ENCODE measurements at places on chromosomes 1 and 21.

- DNase-seq: no peak
Measured at GRCh38 chr1:76291191-76291590, 216.6 kb downstream of the ST6GALNAC3 start.

DNA sequence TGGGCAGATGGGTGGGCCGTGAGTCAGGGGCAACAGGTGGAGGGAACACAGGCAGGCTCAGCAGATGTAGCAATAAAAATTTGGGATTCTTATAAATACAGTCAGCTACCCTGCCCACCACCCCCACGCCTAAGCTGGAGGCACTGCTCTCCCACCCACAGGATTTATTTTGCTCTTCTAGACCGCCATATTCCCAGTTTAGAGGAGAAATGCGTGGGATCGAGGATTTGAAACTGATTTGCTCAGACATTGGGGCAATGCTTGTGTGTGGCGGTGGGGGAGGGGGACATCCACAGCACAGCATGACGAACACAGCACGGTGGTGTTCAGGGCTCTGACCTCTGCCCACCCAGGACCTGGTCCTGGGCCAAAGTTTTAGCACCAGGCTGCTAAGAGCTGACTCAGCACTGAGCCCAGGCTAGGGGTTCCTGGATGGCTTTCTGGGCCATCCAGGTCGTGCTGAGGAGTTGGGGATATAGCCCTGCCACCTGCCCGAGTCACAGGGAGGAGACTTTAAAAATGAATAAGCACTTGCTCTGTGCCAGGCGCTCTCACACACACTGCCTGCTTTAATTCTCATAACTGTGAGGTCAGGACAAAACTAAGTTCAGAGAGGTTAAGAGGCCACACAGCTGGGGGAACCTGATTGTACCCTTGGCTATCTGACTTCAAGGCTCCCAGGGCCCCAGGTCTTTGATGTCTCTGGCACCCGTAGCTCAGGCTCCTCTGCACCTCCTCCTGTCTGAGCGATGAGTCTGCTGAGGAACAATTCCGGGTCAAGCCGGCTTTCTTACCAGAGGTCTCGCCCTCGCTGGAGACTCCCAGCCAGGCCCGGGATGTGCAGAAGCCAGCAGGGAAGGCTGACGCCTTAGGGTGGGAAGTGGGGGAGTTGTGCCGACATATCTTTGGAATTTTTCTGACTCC is 29.4 kb upstream of the CSF1 start:
- DNase-seq: no peak

DNA sequence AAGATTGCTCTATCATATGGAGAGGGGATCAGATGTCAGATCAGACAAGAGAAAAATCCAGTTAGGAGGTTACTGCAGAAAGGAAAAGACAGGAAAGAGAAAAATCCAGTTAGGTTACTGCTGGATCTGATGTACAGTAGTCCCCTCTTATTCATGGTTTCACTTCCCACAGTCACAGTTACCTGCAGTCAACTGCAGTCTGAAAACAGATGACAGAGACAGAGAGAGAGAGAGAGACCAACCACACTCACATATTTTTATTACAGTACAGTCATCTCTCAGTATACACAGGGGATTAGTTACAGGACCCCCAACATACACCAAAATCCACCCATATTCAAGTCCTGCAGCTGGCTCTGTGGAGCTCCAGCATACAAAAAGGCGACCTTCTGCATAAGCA is 29.3 kb downstream of the NUP133 start:
- DNase-seq: no peak

- DNase-seq: no peak
Measured at GRCh38 chr1:1623631-1624442, 8.1 kb upstream of the MMP23B start.

DNA sequence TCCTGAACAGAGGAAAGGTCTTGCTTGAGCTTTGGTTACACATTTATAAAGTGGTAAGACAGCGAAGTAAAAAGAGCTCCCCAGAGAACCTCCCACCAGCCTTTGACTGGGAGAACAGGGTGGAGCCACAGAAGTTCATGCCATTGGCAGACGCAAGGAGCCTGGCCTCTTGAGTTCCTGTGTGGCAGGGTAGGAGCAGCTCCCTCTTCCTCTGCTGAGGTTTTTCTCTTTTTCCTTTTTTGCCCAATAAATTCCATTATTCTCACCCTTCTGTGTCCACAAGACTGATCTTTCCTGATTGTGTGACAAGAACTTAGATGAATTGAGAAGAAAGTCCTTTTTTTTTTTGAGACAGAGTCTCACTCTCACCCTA is 4.3 kb downstream of the THEM4 start:
- no peak for DNase-seq

DNA sequence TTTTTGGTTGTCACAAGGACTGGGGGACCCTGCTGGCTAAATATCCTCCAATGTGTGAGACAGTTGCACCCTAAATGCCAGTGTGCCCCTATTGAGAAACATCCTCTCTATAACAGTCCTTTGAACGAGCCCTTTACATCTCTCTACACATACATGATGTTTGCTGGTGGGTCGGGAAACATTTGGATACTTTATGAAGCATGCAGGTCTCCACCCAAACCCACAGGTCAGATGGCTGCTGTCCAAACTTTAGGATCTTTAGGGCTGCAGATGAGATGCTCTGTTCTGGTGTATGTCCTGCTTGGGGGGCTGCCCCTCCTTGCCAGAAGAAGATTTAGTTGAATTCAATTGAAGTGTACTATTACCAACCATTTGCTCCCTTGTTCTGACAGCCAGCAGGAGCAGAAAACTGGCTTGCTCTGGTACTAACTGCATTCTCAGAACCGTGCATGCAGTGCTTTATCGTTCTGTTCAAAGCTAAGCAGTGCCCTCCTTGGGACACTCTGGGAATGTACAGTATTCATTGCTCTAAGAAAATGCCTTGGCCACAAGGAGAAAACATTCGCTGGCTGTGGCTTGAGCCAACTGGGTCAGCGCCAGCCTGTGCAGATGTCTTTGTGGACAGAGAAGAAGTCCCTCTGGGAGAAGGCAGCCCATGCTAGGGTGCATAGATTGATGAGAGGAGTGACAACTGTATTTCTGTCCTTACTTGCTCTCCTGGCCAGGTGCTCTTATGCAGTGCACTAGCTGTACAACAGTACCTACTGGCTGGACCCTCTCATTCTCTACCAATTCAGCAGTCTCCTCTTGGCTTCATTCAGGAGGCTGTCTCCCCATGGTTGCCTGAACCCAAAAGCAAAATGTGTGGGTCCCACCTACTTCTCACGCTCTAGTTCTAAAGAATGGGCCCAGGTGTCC is 61.4 kb upstream of the DIRAS3 start:
- DNase-seq: no peak

DNA sequence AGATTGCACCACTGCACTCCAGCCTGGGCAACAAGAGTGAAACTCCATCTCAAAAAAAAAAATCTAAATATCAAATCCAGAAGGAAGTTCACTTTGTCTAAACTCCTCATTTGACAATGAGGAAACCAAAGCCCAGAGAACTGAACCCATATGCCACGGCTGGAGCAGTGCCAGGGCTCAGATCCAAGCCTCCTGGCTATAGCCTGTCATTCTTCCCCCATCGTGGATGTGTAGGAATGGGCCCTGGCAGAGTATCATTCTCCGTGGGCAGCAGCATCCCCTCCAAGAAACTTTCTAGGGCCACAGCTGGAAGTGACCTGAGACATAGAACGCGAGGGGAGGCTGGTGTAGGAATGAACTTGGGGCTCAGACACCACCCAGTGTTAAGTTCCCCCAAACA is 47.2 kb downstream of the CAPN9 start:
- no peak for DNase-seq

GRCh38 chr21:34613679-34614627 is 960 bp downstream of the RCAN1 start:
- no peak for DNase-seq

DNA sequence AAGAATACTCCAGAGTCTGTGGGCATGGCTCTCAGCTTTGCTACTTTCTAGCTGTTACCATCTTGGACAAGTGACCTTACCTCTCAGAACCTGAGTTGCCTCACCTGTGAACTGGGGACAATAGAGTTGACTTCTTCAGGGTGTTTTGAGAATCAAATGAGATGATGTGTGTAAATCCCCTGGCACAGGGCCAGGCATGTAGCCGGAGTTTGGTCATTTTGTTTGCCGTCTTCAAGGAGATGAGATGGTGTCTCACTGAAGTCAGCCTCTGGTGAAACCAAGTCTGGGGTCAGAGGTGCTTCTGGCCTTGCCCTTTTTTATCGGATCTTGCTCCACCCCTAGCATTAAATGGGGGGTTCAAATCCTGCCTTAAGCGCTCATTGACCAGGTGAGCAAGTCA is 149.2 kb upstream of the TMEM51 start:
- no peak for DNase-seq

DNA sequence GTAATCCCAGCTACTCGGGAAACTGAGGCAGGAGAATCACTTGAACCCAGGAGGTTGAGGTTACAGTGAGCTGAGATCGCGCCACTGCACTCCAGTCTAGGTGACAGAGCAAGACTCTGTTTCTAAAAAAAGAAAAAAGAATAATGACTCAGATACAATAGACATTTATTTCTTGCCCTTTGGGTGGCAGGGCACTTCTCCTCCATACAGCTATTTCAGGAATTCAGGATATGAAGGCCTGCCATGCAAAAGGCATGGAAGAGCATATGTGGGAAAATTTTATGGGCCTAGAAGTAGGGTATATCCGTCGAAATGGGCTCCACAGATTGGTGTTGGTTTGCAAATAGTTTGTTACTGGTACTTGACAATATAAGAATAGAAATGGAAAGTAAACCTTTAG is 20.2 kb upstream of the POGZ start:
- no peak for DNase-seq

GRCh38 chr1:216046336-216046735 is 376.9 kb downstream of the USH2A start:
- no peak for DNase-seq
